ENCODE measurements at places on chromosomes 2 and 18.

- no peak for DNase-seq
These were observed 142.9 kb downstream of the TMEM163 start for GRCh38 chr2:134575888-134576287.

GRCh38 chr2:147782141-147782930 is 62.5 kb upstream of the ACVR2A start:
- no peak for DNase-seq

- DNase-seq, result peak; percentile 55
These were observed 639.8 kb downstream of the TMEM182 start for GRCh38 chr2:103401621-103402020.

GRCh38 chr18:13620206-13620672 is 106.1 kb downstream of the FAM210A start:
- DNase-seq, result no peak

- no peak for DNase-seq
These were observed 85.8 kb downstream of the LIPG start for GRCh38 chr18:49647496-49648168.

- DNase-seq, result no peak
These were observed 1779.7 kb upstream of the CELF4 start for GRCh38 chr18:39345321-39345720.

DNA sequence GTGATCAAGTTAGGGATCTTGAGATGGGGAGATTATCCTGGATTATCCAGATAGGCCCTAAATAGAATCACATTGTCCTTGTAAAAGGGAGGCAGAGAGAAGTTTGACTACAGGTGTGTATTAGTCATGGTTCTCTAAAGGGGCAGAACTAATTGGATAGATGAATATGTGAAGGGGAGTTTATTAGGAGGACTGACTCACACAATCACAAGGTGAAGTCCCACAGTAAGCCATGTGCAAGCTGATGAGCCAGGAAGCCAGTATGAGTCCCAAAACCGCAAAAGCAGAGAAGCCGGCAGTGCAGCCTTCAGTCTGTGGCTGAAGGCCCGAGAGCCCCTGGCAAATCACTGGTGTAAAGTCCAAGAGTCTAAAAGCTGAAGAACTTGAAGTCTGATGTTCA is 275.8 kb downstream of the KCNS3 start:
- no peak for DNase-seq

DNA sequence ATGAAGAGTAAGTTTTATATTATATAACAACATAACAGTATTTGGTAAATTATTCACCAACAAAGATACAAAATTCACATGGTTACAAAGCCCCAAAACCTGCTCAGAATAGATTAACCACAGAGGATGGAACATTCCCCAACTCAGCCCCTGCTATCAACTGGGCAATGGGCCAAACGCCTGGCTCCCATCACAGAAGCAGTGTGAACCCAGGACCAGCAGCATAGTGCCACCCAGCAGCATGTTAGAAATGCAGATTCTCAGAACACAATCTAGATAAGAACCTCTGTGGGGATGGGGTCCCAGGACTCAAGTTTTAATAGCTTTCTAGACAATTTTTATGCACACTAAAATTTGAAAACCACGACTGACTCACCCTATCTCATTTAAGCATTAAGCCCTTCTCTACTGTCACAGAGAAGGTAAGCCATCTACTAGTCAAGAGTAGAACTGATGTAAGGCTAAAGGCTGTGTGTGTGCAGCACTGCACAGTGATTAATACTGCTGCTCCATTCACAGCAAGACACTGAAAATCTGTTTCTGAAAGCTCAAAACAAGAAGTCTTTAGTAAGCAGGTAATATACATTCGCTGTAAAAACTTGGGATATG is 15.2 kb downstream of the AFG3L2 start:
- DNase-seq, result no peak

- no peak for DNase-seq
These were observed 69.4 kb downstream of the XIRP2 start for GRCh38 chr2:166957686-166958085.

GRCh38 chr18:11392980-11393885 is 216.2 kb upstream of the SLC35G4 start:
- DNase-seq, result no peak

GRCh38 chr2:149314687-149315086 is 15.7 kb upstream of the LYPD6 start:
- DNase-seq, result peak; percentile 19

GRCh38 chr18:44096016-44096415 is 584.7 kb upstream of the SETBP1 start:
- no peak for DNase-seq

DNA sequence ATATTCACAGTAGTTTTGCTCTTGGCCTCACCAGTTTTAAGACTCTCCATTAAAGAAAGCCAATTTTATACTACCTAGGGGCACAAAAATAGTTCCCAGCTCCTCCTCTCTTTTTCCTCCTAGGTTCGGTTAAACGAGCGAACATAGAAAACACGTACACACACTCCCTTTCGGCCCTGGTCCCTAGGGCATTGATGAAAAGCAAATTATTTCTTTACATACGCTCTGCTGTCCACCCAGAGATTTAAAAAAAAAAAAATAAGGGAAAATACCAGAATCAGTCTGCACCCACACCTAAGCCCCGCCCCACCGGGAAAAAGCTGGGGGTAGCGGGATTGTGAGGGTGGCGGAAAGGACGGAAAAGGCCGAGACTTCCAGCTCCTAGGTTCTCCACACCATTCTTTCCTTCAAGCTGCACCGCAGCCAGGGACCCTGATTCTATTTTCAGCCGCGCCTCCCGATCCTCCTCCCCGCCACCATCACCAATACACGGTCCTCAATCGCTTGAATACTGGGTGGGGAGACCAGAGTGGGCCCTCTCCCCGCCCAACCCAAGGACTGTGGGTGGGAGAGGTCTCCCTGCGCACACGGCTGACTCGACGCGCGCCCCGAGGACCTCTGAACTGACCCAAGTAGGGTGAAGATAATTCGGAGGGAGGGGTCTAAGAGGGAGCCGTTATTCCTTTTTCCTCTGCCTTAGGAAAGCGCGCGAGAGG is 769 bp downstream of the ATF2 start:
- DNase-seq, result peak; percentile 36

GRCh38 chr2:202521470-202521869 is 113.3 kb upstream of the FAM117B start:
- DNase-seq, result no peak

- DNase-seq, result no peak
These were observed 250.6 kb downstream of the CYP26B1 start for GRCh38 chr2:71897137-71897480.

GRCh38 chr2:22991844-22992243 is 393.1 kb upstream of the KLHL29 start:
- DNase-seq, result no peak

- DNase-seq, result no peak
These were observed 13.8 kb downstream of the GKN2 start for GRCh38 chr2:68938938-68939337.

DNA sequence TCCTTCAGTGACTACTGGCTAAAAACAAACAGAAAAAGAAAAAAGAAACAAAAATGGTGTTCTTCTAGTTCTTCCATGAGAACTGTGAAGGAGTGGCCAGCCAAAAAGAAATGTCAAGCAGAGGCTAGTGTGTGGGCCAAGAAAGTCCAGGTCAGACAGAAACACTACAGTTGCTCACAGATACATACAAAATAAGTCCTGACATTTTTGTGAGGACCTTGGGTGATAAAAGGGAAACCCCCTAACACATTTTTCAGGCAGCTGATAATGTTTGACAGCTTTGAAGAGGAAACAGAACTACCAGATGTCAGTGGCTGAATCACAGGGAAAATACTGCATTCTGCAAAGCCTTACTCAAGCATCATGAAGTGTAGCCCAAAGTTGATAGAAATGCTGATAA is 28.1 kb downstream of the ARHGAP25 start:
- DNase-seq, result no peak

DNA sequence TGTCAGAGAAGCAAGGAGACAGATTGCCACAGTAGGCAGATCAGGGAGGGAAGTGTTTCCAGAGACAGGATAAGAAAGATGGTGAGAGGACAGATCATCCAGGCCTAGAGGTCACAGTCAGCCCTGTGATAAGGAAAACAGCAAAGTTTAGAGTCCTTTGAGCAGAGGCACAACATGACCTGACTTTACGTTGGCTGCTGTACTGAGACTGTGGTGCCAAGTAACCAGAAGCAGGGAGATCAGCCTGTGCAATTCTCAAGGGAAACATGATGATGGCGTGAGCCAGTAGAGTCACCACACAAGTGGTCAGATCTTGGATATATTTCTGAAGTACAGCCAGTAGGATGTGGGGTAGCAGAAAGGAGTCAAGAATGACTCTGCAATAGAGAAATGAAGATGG is 43.7 kb downstream of the SMC6 start:
- no peak for DNase-seq

- no peak for DNase-seq
These were observed 47.8 kb upstream of the TEX51 start for GRCh38 chr2:126850940-126851339.

DNA sequence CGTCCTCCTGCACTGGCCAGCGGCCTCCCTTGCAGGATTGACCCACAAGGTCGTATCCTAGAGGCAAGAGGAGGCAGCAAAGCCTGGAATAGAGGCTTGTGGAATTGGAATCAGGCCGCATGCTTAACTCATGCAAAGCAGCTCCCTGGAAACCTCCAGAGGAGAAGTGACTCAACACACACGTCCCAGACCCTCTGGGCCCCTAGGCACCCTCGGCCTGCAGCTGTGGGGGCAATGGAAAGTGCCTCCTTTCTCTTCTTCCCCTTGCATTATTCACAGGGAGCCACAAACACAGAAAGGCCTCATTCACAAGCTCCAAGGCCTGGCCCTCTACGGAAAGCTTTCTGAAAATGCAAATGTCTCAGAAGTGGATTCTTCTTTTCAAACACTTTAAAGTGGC is 19.6 kb downstream of the SPATA3 start:
- no peak for DNase-seq

DNA sequence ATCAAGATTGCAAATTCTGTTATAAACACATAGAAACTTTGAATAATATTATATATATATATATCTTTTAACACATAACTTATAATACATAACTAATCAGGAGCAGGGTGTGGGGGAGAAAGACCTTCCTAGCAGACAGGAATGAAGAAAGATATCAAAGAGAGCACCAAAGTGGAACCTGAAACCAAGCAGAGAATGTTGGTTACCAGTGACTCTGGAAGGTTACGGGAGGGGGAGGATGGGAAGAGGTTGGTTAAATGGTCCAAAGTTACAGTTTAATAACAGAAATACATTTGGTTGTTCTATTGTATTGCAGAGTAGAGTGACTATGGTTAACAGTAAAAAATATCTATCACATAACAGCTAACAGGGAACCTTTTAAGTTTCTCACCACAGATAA is 366.7 kb downstream of the LRRTM4 start:
- DNase-seq, result no peak

- DNase-seq, result no peak
These were observed 154.7 kb upstream of the HS6ST1 start for GRCh38 chr2:128473175-128474035.

- DNase-seq, result no peak
These were observed 61.4 kb upstream of the OTOS start for GRCh38 chr2:240201866-240202265.

- no peak for DNase-seq
These were observed 15.6 kb downstream of the APLF start for GRCh38 chr2:68483011-68483410.

GRCh38 chr2:12950957-12951656 is 234.4 kb downstream of the TRIB2 start:
- DNase-seq, result no peak

- peak; percentile 18 for DNase-seq
These were observed 336.4 kb downstream of the PARD3B start for GRCh38 chr2:204881655-204882054.

DNA sequence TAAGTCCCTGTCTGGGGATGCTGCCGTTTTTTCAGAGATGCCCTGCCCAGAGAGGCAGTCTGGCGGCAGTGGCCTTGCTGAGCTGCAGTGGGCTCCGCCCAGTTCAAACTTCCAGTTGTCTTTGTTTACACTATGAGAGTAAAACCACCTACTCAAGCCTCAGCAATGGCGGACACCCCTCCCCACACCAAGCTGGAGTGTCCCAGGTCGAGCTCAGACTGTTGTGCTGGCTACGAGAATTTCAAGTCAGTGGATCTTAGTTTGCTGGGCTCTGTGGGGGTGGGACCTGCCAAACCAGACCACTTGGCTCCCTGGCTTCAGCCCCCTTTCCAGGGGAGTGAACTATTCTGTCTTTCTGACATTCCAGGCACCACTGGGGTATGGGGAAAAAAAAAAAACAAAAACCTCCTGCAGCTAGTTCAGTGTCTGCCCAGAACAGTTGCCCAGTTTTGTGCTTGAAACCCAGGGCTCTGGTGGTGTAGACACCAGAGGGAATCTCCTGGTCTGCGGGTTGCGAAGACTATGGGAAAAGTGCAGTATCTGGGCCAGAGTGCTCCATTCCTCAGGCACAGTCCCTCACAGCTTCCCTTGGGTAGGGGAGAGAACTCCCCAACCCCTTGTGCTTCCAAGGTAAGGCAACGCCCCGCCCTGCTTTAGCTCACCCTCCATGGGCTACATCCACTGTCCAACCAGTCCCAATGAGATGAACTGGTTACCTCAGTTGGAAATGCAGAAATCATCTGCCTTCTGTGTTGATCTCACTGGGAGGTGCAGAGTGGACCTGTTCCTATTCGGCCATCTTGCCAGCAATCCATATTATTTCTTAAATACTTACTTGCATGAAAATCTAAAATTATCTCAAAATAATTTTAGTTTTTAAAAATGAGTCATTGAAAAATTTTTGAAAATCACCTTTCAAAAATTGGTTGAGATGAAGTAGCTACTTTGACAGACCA is 338.0 kb downstream of the OSR1 start:
- DNase-seq, result no peak

- DNase-seq, result no peak
These were observed 91.9 kb upstream of the RASGRP3 start for GRCh38 chr2:33384599-33384961.

DNA sequence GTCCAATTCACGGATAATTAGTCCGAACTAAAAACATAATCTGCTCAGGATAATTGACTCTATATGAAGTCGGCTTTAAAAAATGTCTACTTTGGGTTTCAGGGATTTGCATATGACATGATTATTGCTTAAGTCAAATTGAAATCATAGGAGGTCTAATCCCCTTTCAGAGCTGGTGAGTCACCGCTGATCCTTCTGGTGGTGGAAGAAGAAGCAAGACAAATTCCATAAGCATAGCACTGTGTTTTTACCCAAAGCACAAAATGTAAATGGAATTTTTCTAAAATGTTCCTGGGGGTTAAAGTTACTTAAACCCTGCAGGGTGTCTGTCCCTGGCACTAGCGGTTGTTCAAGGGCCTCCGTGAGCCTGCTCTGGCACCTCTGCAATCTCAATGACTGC is 460.2 kb downstream of the LRATD1 start:
- no peak for DNase-seq

- no peak for DNase-seq
These were observed 52.1 kb downstream of the PSTPIP2 start for GRCh38 chr18:46019936-46020335.

- no peak for DNase-seq
These were observed 127.4 kb downstream of the NDUFA10 start for GRCh38 chr2:239897596-239898235.

- DNase-seq, result no peak
These were observed 158.3 kb downstream of the DNAH6 start for GRCh38 chr2:84674586-84674985.

DNA sequence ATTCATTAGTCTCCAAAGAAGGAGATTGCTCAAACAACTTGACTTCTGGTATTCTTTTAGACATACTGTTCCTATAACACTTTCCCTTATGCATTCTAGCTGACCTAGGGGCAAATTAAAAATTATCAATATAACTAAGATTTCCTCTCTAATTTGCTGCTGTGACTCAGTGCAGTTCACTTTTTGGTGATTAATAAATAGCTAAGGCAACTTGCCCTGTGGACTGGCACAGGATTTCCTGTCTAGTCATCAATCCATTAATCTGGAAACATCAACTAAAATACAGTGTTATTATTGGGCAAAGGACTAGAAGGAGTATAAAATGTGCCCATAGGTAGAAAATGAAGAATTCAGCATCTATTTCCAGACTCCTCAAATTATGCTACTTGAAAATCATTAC is 83.5 kb upstream of the SERPINE2 start:
- DNase-seq, result no peak

All from Caco-2 (cell line).